ENCODE measurements at places on chromosomes 11 and 22.

- no peak for DNase-seq
Measured at GRCh38 chr22:38730411-38730871, 24.7 kb downstream of the GTPBP1 start.

- DNase-seq = no peak
Measured at GRCh38 chr11:117052196-117053149, 45.8 kb downstream of the SIK3 start.

DNA sequence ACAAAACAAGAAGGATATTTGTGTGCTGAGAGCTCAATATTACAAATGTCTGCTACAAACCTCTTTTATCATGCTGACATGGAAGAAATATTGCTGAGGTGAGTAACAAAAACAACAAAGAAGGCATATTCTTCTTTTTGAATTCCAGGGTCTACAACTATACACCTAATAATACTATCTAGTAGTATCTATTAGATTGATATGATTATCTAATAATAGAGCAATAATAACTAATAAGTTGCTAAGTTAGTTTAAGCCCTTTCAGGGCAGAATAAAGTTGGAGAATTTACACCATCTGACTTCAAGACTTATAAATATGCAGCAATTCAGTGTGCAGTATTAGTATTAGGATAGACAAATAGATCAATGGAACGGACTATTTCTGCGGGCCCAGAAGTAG is 11.4 kb upstream of the PGM2L1 start:
- no peak for DNase-seq

GRCh38 chr11:83409476-83409875 is 123.3 kb upstream of the CCDC90B start:
- DNase-seq = no peak

DNA sequence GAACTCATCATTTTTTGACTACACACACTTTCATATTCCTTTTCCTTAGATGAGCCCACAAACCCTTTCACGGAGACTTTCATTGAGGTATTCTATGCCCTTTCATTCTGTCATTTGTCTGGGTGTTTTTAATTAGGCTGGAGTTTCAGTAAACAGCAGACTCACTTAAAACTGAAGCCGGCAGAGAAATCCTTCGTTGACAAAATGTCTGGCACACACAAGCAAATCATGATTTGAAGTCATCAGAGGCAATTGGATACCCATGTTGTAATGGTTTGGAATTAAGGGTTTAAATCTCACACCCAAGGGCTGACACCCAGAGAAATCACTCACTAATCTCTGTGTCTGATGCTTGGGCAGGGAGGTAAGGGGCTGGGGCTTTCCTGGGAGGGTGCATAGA is 127.1 kb downstream of the EHF start:
- DNase-seq = no peak

- DNase-seq = no peak
Measured at GRCh38 chr22:24587948-24588347, 4.9 kb downstream of the LRRC75B start.

GRCh38 chr11:36048496-36049247 is 104.8 kb downstream of the LDLRAD3 start:
- no peak for DNase-seq

DNA sequence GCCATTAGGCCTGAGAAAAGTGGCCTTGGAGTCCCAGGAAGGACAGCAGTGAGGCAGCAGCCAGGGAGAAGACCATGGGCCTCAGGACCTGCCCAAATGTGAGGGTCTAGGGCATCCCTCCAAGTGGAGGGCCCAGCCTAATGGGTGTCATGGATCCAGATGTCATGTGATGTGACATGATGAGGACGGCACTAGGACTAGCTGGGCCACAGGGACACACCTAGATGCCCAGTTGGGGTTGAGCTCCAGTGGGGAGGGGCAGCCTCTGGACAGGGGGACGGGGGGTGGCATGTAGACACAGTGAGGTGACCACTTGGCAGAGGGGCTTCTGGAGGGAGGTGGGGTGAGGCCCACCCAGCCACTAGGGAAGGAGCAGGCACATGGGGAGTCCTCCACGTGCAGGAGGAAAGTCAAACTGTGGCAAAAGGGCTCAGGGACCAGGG is 5.4 kb downstream of the SCARF2 start:
- no peak for DNase-seq

DNA sequence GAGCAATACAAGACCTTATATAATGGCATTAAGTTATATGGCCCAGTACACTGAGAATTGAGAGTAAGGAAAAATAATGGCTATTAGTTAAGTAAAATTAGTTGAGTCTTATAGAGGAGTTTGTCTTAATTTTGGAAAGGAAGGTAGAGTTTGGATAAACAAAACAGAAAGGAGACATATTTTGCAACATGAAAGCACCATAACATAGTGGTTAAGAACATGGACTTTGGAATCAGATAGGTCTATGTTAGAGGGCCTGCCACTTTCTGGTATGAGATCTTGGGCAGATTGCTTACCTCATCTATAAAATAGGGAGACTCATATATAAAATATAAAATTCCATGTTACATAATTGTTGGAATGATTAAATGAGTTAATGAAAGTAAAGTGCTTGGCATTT is 68.9 kb downstream of the CSTPP1 start:
- no peak for DNase-seq

DNA sequence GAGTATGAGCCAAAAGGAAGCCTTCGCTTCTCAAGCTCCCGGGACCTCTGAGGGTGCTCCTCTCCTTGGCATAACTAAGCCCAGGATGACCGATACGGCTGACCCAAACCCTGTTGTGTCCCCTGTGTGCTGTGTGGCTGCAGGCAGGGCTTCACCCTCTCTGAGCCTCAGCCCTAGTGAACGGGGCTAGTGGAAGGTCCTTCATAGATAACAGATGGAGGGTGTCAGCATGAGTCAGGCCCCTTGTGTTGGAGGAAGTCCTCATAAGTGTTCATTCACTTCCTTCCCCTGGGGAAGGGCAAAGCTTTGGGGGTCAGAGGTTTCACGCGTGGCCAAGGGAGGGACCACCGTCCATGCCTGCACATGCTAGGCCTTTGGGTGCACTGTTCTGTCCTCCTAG is 21.5 kb downstream of the SHISAL1 start:
- no peak for DNase-seq

- DNase-seq = no peak
Measured at GRCh38 chr11:2583605-2583958, 116.2 kb downstream of the KCNQ1OT1 start.

DNA sequence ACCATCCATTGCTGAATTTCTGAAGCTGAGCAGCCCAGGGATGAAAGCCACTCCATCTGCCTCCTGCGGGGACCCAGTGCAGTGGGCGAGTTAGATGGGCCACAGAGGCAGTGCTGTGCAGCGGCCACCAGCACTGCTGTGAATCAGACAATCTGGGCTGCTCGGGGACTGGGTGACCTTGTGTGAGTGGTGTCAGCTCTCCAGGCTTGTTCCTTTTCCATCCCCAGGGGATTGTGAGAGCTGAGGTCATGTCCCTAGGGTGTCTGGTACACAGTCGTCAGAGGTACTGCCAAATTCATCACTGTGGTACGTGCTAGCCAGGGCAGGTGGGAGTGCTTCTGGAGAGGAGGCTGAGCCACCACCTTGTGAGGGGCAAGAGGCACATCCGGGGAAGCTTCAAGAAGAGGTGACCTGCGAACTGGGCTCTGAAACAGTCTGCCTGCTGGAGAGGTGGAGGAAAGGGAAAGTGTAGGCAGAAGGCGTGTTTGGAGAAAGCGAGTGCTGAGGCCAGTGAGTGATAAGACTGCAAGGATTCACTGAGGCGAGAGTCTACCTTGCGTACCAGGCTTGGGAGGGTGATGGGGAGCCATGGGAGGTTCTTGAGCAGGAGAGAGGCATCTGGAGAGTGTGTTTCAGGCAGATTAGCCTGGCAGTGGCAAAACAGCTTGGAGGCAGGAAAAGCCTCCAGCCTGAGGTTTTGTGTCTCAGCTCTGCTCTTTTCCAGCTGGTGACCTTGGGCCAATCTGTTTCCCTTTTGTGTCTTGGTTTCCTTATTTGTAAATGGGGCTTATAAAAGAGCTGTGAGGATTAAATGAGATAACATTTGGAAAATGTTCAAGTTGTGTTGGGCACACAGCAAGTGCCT is 22.7 kb downstream of the CACNA1I start:
- DNase-seq = no peak

GRCh38 chr11:129295746-129296145 is 79.9 kb upstream of the BARX2 start:
- no peak for DNase-seq

DNA sequence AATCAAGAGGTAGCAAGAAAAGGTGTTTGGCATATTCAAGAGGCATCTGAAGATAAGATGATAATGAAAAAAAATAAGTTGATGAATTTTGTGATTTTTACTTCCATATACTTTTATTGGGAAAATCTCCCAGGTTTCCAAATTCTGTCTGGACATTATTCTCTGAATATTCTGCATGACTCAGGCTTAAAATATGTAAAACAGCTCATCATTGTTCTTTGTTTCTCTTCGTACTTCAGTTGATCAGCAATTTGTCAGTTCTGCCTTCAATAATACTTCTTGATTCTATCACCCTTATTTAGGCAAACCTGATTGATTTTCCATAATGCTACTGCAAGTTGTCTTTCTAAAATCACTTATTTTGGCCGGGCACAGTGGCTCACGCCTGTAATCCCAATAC is 30.2 kb downstream of the GTF2H1 start:
- no peak for DNase-seq

DNA sequence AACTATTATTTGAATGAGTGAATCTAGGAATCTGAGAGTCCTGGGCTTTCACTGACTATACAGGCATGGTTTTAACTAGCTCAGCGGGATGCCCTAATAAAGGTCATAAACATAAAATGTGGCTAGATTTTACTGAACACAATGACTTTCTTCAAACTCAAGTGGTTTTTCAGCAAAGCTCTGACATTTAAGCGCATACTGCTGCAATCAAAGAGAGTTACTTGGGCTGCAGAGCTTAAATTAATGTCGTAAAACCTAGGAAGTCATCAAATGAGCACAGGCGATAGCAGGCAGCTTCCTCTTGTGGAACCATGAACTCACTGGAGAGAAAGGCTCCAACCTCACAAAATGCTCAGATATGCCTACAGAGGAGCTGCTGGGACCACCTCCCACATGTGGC is 6.7 kb downstream of the CSNK2A3 start:
- no peak for DNase-seq

DNA sequence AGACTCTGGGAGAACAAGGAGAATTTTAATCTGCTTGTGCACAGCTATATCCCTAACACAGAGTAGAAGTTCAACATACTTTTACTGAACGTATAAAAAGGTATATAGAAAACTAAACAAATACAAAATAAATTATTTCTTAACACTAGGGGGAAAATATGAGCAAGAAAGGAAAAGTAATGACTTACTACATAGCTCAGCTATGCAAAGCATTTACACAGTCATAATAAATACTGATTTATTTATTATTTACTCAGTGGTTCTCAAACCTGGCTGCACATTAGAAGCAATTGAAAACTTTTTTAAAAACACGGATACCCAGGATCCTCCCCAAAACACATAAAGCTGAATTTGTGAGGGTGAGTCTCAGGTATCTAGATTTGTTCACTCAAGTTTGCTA is 182.5 kb downstream of the TTC28 start:
- DNase-seq = no peak

DNA sequence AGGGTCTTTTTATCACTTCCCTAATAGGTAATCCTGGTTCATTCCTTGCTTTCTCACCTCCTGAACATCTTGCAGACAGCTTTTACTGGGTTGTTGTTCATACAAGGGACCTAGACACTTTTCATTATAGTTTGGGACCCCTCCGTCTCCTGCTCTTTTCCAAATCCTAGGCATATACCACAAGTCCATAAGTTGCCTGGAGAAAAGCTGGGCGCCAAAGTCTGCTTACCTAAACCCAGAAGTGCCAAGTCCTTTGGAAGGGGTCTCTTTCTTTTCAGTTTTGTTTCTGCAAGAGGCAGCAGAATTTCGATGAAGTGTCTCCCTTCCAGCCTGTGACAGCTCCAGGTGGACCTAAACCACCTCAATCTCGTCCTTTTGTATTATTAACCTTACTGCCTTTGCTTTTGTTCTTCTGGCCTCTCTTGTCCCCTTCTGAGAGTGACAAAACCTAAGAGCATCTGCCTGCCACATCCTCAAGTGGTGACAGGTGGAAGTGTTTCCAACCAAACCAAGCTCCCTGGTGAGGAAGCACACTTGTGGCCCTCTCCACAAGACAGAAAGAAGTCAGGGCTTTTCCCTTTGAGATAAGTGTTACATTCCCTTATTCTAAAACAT is 19.5 kb upstream of the P2RY6 start:
- no peak for DNase-seq

DNA sequence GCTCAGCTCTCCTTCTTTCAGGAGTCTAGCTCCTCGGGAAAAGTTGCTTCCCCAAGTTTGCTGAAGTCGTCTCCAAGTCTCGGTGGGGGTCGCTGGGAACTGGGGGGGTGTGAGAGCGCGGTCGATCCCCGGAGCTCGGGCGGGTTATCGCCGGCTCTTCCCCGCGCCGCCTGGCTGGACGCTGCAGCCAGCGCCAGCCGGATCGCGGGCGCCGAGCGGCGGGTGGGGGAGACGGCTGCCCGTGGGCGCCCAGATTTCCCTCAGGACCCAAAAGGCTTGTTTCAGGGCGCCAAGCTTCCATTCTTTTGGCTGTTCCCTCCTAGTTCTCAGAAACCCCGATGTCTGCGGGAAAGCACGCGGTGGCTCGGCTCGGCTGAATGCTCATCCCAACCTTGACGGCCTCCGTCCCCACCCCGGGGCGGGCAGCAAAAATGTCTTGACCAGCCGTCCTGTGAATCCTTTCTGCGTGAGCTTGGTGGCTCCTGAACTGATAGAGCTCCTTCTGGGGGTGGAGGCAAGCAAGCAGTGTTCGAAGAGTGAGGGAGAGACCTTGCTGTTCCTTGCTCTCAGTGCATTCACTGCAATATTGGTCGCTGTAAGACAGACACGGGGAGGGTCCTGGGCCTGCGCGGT is 1.7 kb downstream of the ZBTB16 start:
- DNase-seq = no peak

DNA sequence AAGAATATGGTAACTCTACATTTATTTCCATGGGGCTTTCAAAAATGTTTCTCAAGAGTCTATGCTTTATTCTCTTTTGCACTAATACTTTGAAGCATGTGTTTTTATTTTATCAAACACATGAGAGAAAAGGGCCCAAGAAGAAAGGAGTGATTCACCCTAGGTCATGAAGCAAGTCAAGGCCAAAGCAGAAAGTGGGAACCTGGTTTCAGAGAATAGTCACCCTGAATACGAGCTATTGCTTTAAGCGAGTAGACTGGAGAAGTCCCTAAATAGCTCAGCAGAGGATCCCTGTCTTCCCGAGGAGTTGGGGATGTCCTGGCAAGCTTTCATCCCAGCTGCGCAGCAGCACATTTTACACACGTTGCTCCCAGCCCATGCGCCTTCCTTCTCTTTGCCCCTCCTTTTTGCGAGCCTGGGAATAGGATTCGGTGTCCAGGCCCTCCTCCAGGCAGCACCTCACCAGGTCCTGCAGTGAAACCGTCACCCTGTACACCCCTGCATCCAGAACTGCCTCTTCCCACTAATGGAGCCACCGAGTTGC is 19.1 kb downstream of the MPEG1 start:
- no peak for DNase-seq

GRCh38 chr11:128745311-128746136 is 51.7 kb downstream of the FLI1 start:
- DNase-seq = no peak

GRCh38 chr22:18091478-18091877 is 13.7 kb downstream of the PEX26 start:
- DNase-seq = no peak

Data from right renal pelvis (tissue), 4 donors.